ENCODE measurements at places on chromosomes 2 and 18. TPM values are rescaled to one million over a fixed set of nuclear protein-coding genes. Genes with fewer than 3 reads are reported as not detected.

Gene HAAO
- not detected for total RNA-seq

Gene PLB1
- total RNA-seq, result not detected

Gene ALK
- not detected for total RNA-seq

Gene NCOA1
- 14.9 TPM for total RNA-seq

Gene IFIH1
- 5.2 TPM for total RNA-seq

Gene KCNG2
- total RNA-seq, result 0.49 TPM

Gene LAMA3
- total RNA-seq, result 2.1 TPM

Gene VPS4B
- total RNA-seq, result 26.8 TPM

Gene CLEC4F
- not detected for total RNA-seq

Gene COPS9
- 144 TPM for total RNA-seq

Gene RBM44
- total RNA-seq, result 0.06 TPM

Gene HOXD1
- not detected for total RNA-seq

Gene CHRNG
- total RNA-seq, result not detected

Gene UGT1A10
- total RNA-seq, result not detected

Gene FAM161A
- 1.3 TPM for total RNA-seq

Gene BOK
- total RNA-seq, result 61.0 TPM

Gene VIT
- 10.0 TPM for total RNA-seq

Gene PIAS2
- 14.0 TPM for total RNA-seq

Gene WNT10A
- total RNA-seq, result not detected

Gene ESPNL
- total RNA-seq, result 2.0 TPM

Gene LYG2
- total RNA-seq, result not detected

Gene MYO3B
- not detected for total RNA-seq

Gene TMEM198
- total RNA-seq, result 6.4 TPM

Gene DPP4
- total RNA-seq, result 101 TPM

Gene DSG4
- not detected for total RNA-seq

Gene ATOH8
- total RNA-seq, result 31.2 TPM

Data from cardiac ventricle fibroblast (primary cell).